ENCODE measurements at places on chromosomes 1 and 21.
A peak's percentile ranks its signal among the peaks of the same experiment; 100 is the strongest.

GRCh38 chr1:21622466-21623315, 46.5 kb downstream of the RAP1GAP start:
- DNase-seq: no peak

- DNase-seq: no peak
These were observed 13.2 kb upstream of the IGSF3 start for GRCh38 chr1:116680752-116681151.

DNA sequence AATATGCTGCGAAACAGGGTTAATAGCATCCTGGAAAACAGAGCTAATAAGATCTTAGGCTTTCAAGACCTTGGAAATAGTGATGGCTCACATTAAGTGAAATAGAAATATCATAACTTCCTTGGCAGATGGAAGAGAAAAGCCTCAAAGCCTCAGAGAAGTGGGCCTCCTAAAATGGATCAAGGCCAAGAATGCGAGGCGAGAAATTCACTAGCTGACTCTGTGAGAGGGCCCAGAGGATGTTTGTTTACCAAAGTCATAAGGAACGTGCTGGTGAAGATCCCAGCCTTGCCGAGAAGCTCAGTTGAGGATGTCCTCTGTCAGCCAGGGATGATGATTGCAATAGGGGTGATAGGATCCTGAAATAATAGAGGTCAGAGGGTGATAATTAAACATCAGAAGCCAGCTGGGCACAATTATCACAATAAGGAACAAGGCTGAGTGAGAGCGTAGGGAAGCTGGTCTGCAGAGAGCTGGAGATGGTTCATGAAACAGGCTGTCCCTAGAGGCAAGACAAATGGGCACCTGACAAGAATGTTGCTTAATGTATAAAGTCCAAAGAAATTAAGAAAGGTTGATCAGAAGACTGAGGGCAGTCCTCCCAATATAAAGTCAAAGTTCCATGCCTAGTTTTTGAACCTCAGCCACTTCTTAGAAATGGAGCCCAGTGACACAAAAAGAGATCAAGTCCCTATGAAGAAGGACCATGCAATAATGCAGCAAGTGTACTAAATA, 101.7 kb upstream of the COG2 start:
- DNase-seq: no peak

- DNase-seq: peak; percentile 78
These were observed 55.5 kb upstream of the PSEN2 start for GRCh38 chr1:226814751-226815537.

DNA sequence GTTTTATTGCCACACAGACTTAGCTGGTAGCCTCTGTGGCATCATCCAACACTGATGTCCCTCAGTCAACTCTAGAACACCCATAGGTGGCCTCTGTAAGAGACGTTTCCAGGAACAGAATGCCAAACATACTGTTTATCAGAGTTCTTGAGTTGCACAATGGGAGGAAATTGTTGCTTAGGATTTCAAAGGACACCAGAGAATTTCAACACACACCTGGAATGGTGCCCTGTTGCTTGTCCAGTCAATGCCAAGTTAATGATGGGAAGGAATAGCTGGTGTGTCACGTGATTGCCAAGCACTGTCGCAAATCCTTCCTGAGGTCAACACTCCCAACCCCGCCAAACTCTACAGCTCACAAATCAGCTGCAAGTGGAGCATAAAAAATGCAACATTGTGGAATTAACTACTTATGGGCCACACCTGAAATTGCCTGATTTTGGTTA, 28.6 kb upstream of the DUSP23 start:
- DNase-seq: peak; percentile 31

GRCh38 chr1:1291548-1292441, 11.6 kb downstream of the SCNN1D start:
- no peak for DNase-seq
